MM.1S (cell line): ENCODE measurements at places on chromosomes 12 and 14.
A peak's percentile ranks its signal among the peaks of the same experiment; 100 is the strongest.

- DNase-seq = no peak
Observed at GRCh38 chr12:92079054-92079385, 66.6 kb downstream of the BTG1 start.

GRCh38 chr14:29140016-29140415 lies 373.4 kb downstream of the FOXG1 start:
- DNase-seq = no peak

- no peak for DNase-seq
Observed at GRCh38 chr12:27924350-27925135, 48.0 kb downstream of the PTHLH start.

DNA sequence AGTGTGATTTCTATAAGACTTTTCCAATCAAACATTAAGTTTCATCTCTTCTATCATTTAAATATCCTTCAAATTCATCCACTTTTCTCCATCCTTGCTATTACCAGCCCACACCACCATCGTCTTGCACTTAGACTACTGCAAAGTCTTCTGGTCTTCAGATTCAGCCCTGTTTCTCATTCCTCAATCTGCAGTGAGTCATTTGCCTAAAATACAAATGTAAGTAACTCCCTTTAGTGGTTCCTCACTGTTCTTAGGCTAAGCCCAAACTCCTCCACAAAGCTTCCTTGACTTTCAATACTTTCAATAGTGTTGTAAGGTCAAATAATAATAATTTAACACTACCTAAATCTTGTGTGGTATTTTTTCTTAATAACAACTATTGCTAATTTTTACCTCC lies 83.3 kb downstream of the PLEKHG7 start:
- no peak for DNase-seq

GRCh38 chr12:31017535-31017934 lies 56.1 kb upstream of the DDX11 start:
- DNase-seq = no peak

GRCh38 chr12:107568718-107569117 lies 116.9 kb upstream of the PWP1 start:
- DNase-seq = no peak

DNA sequence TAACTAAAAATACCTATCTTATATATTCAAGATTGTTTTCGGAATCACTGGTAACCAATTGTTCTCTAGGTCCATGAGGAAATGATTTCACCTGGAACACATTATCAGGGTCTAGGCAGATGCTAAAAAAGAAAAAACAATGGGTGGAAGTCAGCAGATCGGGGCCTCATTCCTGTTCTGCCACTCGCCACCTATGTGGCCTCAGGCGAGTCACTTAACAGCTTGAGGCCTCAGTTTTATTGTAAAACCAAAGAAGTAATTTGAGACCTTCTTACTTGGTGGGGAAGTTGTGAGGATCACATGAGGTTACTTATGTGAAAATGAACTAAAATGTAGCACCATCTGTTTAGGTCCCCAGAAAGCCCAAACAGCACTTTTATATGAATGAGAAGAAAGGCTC lies 6.2 kb upstream of the RNASE10 start:
- no peak for DNase-seq

- DNase-seq = peak; percentile 18
Observed at GRCh38 chr12:115758877-115759620, 518.4 kb downstream of the MED13L start.

DNA sequence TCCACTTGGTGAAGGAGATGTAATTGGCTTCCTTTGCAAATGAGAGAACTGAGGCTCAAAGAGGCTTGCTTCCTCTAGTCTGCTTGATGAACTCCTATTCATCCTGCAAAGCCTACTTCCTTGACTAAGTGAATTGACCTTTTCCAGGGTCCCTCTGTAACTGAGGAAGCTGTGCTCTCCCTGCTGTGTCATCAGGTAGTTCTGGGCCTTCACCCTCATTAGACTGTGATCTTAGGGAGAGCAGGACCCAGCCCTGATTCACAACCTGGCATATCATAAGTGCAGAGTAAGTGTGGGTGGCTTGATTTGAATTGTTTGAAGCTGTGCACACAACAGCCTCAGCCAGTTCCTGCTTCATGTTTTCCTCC lies 16.3 kb downstream of the ASB2 start:
- DNase-seq = no peak

GRCh38 chr14:22798528-22798927 lies 16.7 kb downstream of the SLC7A7 start:
- DNase-seq = no peak

DNA sequence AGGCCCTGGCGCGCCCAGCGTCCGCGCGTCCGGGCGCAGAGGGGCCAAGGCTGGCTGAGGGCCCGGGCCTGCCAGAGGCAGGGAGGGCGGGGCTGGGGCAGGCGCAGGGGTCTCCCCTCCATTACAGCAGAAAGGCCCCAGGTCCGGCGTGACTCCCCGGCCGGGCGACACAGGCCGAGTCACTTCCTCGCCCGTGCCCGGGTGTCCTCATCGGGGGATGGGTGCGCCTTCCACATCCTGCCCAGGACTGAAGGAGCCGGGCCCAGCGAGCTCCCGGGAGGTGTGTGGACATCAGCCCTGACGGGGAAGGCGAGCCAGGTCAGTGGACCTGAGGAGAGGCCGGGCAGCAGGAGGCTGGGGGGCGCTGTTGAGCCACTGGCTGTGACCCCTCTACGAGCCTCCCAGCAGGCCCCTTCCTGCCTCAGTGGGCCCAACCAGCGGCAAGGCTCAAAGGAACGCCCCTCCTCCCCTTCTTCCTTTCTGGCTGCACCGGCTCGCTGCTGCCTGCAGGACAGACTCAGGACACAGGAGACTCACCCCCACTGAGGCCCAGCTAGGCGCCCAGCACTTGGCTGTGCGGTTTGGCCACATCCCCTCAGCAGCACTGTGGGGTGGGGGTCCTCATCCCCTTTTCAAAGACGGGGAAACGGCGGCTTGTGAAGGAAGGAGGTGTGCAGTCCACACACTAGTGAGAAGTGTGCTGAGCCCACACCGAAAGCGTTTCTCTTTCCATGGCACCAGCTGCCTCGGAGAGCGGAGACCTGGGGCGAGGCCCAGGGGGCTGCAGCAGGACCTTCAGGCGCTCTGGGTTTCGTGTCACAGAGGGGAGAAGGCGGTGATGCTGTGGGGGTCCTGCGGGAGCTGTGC lies 606 bp downstream of the TNFAIP2 start:
- DNase-seq = no peak

GRCh38 chr14:104602933-104603325 lies 1.6 kb downstream of the TMEM179 start:
- no peak for DNase-seq

DNA sequence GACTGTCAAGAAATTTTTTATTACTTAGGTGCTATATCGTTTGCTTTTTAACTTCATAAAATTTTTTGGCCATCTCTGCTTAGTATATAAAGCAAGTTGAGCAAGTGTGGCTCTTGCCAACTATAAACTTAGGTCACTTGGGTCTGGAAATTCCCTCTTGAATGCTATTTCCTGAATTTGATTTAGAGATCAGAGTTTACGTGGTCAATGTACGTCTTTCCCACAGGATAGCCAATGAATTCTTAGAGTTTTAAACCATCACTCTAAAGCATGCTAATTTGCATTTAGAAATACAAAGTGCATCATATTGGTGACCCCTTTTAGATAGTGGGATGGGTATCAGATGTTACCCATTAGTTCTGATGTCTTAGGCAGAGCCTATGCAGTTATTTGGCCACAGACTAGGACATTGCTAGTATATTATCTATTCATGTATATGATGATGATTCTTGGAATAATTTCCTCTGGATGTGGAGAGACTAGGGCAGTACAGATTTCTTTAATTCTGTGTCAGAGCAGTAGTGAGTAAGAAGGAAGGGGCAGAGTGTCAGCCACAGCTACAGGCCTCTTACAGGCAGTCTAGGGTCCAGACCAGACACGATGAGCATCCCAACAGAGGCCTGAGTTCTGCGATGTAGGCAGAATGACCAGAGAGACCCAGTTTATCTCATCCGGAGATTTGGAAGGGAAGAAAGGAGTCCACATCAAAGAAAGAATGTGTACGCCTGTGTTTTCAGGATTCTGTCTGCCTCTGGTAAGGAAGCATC lies 30.3 kb downstream of the SCN8A start:
- DNase-seq = no peak

DNA sequence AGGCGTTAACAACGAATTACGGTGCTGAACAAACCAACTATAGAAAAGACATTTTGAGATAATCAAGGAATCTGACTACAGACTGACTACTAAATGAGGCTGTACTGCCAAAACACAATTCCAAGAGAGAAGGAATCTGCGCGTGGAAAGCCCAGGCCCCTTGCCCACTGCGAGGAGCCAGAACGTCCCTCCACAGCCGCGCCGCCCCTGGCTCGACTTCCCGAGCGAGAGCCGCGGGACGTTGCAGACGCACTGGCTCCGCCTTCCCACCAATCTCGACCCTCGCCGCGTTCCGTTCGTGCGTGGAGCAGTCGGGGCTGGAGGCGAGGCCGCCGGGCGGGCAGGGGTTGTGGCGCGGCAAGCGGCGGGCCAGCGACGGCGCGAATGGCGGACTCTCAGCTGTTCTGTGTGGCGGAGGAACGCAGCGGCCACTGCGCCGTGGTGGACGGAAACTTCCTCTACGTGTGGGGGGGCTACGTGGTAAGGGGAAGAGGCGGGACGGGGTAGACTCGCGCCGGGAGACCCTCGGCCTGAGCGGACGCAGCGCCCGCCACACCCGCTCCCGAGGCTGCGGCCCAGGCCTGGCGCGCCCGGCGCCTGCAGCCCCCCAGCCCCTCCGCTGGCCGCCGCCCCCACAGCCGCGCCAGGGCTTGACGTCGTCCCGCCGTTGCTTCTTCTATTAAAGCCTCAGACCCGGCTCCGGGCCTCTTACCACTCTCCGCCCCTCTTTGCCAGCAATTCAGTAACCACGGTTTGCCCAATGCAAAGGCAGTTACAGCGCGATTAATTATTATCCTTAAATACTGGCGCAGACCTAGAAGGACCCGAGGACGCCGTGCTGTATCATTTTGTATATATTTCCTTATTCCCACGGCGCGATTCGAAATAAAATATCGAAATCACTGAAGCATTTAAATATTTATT lies at the start of gene KLHDC1:
Gene KLHDC1, plus strand, starts transcription at position 310 of the 924 bp plus-strand sequence. Its CDS starts 75 bp downstream, at position 385.
- DNase-seq = peak; percentile 7

DNA sequence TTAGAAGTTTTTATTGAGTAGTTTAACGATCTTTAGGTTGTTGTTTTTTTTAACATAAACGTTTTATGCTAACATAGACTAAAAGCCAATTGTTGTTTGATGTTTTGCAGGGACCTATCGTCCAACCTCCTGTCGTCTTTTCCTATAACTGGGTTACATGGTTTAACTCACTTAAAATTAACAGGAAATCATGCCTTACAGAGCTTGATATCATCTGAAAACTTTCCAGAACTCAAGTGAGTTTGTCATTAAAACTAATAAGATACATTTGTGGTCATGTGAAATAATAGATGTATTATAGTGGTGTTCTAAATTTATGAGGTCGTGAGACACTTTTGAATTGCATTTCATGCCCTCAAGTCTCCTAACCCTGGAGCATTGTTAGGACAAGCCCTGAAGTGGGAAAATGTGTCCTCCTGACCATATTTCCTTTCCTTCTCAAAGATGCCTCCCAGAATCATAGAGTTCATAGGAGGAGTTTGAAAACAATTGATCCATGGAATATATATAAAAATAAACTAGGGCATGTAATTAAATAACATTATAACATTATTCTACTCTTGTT lies 84.9 kb downstream of the ZFC3H1 start:
- DNase-seq = no peak

DNA sequence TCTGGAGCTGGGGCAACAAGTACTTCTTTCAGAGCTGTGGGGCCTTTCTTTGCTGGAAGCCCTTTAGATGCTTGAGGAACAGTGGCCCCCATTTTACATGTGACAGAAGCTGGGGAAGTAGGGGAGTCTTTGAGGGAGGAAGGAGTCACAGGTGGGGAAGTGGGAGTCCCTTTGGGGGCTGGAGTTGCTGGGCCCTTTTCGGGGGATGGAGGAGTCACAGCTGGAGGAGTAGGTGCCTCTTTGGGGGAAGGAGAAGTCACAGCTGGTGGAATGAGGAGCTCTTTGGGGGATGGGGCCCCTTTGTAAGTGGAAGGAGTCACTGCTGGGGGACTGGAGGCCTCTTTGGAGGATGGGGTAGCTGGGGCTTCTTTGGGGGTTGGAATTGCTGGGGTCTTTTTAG lies 8.6 kb downstream of the NACA start:
- DNase-seq = no peak

GRCh38 chr14:35818346-35819115 lies 7.6 kb upstream of the BRMS1L start:
- DNase-seq = no peak

- DNase-seq = no peak
Observed at GRCh38 chr14:53537422-53538315, 384.5 kb upstream of the DDHD1 start.

- no peak for DNase-seq
Observed at GRCh38 chr14:36194663-36195062, 18.1 kb upstream of the PTCSC3 start.

GRCh38 chr12:12405882-12406281 lies 49.0 kb downstream of the BORCS5 start:
- no peak for DNase-seq

- DNase-seq = peak; percentile 21
Observed at GRCh38 chr14:75518625-75519024, 3.6 kb upstream of the BATF start.

GRCh38 chr12:70784042-70784668 lies 136.4 kb downstream of the PTPRR start:
- DNase-seq = no peak

- no peak for DNase-seq
Observed at GRCh38 chr14:93173943-93174395, 10.7 kb downstream of the MOAP1 start.

- no peak for DNase-seq
Observed at GRCh38 chr14:28307506-28307905, 459.1 kb upstream of the FOXG1 start.

DNA sequence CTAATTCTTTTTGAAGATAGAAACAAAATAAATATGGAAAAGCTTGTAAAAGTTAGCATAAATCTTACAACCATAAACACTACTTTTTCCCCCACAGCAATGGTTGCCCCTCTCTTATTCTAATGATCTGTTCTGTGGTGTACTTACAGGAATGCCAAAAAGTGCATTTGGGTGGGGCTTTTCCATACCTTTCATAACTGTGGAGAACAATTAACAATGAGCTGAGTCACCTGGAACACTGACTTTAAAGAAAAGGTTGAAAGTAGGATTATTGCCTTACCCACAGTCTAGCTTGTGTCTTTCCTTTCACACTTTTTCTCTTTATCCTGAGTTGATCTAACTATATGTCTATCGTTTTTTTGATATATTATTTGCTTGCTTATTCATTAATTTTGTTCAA lies 86.9 kb downstream of the TPH2 start:
- no peak for DNase-seq
